Kidney capillary endothelial cell (primary cell): ENCODE measurements at places on chromosomes 3 and 15.

- DNase-seq, result no peak
Measured at GRCh38 chr15:74434263-74435136, 742 bp upstream of the SEMA7A start.

GRCh38 chr15:60758961-60759729, 280.2 kb upstream of the ICE2 start:
- no peak for DNase-seq

DNA sequence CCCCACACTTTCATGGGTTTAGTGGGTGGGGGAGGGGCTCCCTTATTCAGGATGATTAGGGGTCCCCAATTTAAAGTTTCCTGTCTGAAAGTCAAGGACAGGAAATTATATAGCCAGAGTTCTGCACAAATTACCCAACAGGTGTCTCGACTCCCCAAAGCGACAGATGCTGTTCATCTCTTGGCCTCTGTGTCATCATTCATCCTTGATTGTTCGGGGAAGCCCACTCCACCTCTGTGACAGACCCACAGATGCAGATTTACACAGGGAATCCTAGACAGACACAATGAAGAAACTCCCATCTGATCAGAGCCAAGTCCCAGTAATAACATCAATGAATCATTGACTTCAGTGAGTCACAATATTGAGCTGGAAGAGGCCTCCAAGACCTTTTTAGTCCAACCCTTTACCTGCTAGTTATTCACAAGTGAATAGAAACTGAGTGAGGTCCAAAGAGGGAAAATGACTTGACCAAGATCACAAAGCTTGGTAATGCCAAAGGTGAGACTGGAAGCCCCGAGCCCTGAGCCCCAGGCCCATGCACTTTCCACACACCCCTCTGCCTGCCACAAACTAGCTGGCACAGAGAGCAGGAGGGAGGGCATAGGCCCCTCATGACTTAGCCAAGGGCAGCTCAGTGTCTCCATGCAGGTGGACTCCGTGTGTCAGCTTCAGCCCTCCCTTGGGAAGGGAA, 7.9 kb upstream of the SRP14 start:
- DNase-seq, result peak; percentile 88

- no peak for DNase-seq
Measured at GRCh38 chr15:40782609-40783227, 12.9 kb downstream of the C15orf62 start.

- DNase-seq, result no peak
Measured at GRCh38 chr15:59543721-59544547, 67.6 kb upstream of the GCNT3 start.

- no peak for DNase-seq
Measured at GRCh38 chr3:15941958-15942357, 144.2 kb upstream of the ANKRD28 start.

DNA sequence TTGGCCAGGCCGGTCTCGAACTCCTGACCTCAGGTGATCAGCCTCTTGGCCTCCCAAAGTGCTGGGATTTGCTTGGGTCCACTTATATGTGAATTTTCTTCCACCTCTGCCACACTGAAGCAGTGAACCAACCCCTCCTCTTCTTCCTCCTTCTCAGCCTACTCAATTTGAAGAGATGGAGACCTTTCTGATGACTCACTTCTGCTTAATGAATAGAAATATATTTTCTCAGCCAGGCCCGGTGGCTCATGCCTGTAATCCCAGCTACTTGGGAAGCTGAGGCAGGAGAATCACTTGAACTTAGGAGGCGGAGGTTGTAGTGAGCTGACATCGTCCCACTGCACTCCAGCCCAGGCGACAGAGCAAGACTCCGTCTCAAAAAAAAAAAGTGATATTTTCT, 46.8 kb upstream of the GATM start:
- peak; percentile 26 for DNase-seq

GRCh38 chr3:111695636-111696117, 100.5 kb upstream of the ZBED2 start:
- peak; percentile 75 for DNase-seq

DNA sequence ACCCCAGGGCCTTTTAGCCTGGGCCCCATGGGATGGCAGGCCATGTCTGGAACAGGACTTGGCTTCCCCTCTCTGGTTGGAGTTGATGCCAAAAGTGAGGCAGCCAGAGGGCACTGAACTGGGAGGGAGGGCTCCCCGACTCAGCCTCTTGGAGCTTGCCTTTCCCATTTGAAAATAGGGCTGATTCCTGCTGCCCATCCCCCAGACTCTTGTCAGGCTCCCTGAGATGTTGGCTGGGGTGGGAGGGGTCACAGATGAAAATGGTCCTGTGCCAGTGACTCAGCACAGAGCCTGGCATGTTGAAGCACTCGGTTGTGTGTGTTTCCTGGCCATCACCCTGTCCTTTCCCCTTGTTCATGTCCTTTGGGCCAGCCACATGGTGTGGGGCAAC, 6.6 kb downstream of the PPCDC start:
- DNase-seq, result peak; percentile 81

DNA sequence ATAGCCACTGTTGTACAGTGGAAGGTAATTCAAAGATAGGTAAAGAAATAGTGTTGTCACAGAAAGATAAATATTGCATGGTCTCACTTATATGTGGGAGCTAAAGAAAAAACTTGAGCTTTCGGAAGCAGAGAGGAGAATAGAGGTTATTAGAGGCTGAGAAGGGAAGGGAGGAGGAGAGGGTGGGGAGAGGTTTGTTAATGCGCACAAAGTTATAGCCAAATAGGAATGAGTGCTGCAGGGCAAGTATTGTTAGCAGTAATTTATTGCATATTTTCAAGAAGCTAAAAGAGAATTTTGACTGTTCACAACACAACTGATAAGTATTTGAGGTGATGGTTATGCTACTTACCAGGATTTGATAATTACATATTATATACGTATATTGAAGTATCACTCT, 154.2 kb downstream of the GABRG3 start:
- DNase-seq, result no peak

GRCh38 chr15:80639168-80639555, 55.9 kb upstream of the ABHD17C start:
- no peak for DNase-seq

GRCh38 chr3:176650478-176650877, 546.8 kb downstream of the TBL1XR1 start:
- peak; percentile 10 for DNase-seq

- no peak for DNase-seq
Measured at GRCh38 chr15:39661776-39662175, 80.9 kb downstream of the THBS1 start.

GRCh38 chr3:44883213-44883955, 9.0 kb downstream of the TGM4 start:
- DNase-seq, result no peak

DNA sequence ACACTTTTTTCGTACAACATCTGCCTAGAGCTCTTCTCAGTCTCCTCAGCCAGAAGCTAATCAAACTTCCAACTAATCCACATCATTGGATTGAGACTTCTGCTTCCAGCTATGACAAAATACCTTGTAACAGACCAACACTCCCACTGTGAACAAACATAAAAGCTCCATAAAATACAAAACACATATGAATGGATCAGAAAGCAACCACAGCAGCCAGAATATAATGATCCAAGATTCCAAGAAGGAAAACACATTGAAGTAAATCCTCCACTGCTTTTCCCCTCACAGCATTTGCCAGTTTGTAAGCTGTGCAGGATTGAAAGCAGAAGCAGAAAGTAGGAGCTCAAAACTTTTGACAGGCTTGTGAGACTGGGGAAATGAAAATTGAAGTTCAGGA, 863.2 kb downstream of the TUSC7 start:
- no peak for DNase-seq

DNA sequence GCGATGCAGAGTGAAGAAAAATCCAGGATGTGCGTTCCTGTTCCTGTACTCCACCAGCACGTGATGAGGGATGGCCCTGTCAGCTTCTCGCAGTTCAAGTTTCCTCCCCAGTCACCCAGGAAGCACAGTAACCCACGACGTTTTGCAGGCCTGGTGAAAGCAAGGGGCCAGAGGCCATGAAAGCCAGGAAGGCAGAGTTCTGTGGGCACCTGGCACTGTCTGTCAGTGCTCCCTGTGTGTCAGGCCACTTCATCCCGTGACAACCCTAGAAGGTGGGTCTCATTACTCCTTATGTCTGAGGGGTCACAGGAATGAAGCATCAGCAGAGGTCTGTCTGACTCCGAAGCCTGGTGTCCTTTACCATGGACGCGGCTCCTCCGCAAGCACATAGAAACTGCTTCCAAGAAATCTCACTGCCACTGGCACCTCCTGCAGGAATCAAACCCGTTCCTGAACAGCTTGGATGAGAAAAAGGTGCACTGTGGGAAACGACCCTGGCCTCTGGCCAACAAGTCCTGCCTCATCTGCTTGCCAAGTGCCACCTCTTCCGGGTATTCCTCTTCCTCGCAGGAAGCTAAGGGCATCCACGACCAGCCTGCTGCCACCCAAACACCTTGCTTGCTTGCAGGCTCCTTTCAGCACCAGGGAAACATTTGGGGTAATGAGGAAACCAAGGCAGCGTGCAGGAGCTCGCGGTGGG, 14.6 kb downstream of the RAB43 start:
- no peak for DNase-seq

GRCh38 chr15:36992454-36992853, 107.9 kb downstream of the MEIS2 start:
- DNase-seq, result no peak

GRCh38 chr3:177005718-177006405, 191.4 kb downstream of the TBL1XR1 start:
- DNase-seq, result no peak

DNA sequence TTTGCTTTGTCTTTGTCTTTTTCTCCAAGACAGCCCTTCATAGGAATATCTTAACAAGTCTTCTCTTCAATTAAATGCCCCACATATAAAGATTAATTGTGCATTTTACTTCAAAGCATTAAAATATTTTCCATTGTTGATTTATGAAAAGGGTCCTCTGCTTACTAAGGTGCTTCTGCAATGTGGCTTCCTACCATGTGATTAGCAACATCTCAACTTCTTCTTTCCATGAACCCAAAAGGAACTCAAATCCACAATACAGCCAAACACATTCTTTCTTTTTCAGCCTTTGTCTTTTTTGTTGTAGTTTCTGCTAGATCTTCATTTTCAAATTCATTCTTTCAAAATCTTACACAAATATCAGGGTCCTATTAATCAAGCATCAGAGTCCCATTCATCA, 309.2 kb downstream of the NSUN3 start:
- no peak for DNase-seq

- DNase-seq, result no peak
Measured at GRCh38 chr3:113142476-113142875, 68.9 kb upstream of the BOC start.
